ENCODE measurements at places on chromosomes 5 and 9.

DNA sequence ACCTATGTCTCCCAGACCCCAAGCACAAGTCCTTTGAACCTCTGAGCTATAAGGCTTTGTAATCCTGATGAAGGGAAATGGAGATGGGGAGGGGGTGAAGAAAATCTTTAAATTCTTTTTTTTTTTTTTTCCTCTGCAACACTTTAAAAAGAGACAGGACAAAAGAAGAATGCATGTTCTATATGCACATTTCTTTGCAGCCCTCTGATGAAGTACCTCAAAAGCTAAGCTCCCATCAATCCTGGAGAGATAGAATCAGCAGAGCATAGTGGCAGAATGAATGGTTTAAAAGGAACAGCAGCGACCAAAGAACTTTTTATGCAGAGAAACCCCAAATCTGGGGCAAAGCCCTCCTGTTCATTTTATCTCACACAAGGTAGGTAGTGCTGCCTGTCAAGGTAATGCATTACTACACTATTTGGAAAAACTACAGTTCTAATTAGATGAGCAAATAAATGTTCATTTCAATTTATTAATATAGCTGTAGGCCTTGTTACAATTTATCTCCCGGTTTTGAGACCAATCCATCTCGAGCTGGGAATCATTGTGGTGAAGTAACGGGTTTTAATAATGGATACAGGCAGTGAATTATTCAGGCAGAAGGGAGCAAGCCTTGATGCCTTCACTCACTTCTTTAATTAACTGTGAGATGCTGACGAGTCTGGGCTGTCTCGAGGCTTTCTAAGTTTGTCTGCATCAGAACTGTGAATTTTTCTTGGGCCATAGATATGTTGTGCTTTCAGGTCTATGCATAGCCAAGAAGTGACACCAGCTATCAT lies 173.5 kb upstream of the ZNF608 start:
- no peak for DNase-seq

DNA sequence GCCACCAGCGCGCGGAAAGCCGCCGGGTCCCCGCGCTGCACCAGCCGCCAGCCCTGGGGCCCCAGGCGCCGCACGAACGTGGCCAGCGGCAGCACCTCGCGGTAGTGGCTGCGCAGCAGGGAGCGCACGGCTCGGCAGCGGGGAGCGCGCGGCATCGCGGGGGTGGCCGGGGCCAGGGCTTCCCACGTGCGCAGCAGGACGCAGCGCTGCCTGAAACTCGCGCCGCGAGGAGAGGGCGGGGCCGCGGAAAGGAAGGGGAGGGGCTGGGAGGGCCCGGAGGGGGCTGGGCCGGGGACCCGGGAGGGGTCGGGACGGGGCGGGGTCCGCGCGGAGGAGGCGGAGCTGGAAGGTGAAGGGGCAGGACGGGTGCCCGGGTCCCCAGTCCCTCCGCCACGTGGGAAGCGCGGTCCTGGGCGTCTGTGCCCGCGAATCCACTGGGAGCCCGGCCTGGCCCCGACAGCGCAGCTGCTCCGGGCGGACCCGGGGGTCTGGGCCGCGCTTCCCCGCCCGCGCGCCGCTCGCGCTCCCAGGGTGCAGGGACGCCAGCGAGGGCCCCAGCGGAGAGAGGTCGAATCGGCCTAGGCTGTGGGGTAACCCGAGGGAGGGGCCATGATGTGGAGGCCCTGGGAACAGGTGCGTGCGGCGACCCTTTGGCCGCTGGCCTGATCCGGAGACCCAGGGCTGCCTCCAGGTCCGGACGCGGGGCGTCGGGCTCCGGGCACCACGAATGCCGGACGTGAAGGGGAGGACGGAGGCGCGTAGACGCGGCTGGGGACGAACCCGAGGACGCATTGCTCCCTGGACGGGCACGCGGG lies at the start of gene TERT:
Gene TERT (minus strand): TSS at position 234 of the 815 bp plus-strand sequence. CDS start 79 bp downstream, at position 155.
- no peak for DNase-seq

DNA sequence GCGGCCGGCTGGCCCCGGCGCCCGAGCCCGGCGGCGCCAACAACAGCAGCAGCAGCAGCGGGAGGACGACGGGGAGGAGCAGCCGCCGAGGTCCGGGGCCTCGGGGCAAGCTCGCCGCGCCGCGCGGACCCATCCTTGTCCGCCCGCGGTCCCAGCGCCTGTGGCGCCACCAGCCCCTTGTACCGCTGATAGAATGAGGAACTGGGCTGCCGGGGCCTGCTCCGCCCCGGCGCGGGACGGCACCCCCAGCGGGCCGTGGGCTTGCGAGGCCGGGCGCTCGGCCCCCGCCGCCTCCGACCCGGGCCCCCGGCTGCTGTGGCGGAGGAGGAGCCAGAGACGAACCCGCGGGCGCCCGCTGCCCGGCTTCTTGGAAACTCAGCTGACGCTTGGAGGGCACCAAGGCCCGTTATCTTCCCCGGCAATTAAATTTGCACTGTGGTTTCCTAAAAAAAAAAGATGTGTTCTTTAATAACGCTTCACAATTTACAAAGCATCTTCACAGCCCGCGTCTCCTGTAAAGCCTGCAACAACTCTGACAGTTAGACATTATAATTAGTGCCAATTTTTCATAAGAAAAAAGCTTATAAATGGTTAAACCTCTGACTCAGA lies at the start of gene ARSB:
Gene ARSB (minus strand): TSS at position 195 of the 609 bp plus-strand sequence. CDS start 62 bp downstream, at position 133.
- DNase-seq = no peak

- no peak for DNase-seq
Measured at GRCh38 chr5:50299896-50300295, 141.2 kb downstream of the EMB start.

DNA sequence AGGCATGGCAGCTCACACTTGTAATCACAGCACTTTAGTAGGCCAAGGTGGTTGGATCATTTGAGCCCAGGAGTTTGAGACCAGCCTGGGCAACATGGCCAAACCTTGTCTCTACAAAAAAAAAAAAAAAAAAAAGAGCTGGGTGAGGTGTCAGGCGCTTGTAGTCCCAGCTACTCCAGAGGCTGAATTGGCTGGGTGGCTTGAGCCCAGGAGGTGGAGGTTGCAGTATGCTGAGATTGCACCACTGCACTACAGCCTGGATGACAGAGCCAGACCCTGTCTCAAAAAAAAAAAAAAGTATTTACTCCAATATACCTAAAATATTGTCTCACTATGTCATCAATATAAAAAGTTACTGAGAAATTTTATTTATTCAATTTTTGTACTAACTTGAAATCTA lies 2.8 kb downstream of the SCAI start:
- DNase-seq = no peak

- DNase-seq = no peak
Measured at GRCh38 chr9:21709464-21710058, 92.9 kb upstream of the MTAP start.

DNA sequence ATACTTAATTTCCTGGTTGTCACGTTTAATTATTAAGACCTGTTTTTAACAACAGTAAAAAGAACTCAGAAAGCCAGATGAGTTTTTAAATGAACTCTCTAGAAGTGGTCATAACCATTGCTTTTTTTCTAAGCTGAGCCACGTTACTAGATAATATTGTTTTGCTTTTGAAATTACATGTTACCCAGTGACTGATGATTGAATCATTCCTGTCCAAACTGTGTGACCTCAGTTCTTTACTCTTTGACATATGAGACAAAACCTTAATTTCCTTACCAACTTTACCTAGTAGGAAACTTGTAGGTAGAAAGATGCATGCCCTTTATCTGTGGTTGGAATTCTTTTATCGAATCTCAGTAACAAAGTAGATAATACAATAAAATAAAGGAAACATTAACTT lies 411.7 kb downstream of the SH3GL2 start:
- no peak for DNase-seq

GRCh38 chr9:31253800-31254762 lies 1130.4 kb upstream of the ACO1 start:
- no peak for DNase-seq

DNA sequence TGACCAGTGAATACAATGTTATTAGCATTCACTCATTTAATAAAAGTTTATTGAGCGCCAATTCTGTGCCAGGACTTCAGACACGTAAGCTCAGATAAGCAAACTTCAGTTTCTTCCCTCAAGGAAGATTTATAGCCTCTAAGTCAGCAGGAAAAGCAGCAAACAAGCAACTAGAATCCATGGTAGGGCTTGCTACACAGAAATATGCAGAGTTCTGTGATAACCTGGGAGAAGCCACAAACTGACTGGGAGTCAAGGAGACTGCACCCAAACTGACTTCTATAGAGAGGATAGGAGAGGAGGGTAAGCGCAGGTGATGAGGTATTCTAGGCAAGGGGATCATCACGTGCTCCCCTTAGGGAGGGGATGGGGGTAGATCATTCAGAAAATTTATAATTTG lies 1.4 kb upstream of the OGN start:
- no peak for DNase-seq

GRCh38 chr5:116242343-116242742 lies 157.5 kb downstream of the COMMD10 start:
- DNase-seq = no peak

DNA sequence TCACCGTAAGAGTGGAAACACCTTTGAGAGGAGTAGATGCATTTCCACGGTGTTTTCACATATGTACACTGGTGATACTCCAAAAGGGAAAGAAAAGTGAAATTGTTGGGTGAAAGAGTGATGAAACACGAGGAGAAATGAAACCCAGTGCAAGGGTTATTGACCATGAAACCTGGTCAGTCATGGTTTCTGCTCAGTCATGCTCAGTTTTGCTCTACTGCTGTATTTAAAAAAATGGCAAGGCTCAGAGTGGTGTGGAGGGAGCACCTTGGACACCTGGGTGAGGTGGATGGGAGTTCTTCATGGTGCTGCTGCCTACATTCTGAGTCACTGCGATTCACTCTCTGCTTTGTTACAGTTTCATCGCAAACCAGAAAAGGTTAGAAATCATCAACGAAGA lies 32.3 kb downstream of the NTRK2 start:
- no peak for DNase-seq

- peak; percentile 77 for DNase-seq
Measured at GRCh38 chr5:72543365-72543764, 36.2 kb upstream of the ZNF366 start.

Measured in non-pigmented ciliary epithelial cell (primary cell).